ENCODE measurements at places on chromosomes 16 and 17.

GRCh38 chr17:58210922-58211321 lies 8.1 kb downstream of the MKS1 start:
- DNase-seq = no peak

- no peak for DNase-seq
These were observed 68.9 kb upstream of the MSI2 start for GRCh38 chr17:57187391-57187790.

- no peak for DNase-seq
These were observed 22.6 kb downstream of the NTAN1 start for GRCh38 chr16:15033309-15033707.

GRCh38 chr16:89909777-89910716 lies 8.6 kb upstream of the MC1R start:
- DNase-seq = peak; percentile 86

DNA sequence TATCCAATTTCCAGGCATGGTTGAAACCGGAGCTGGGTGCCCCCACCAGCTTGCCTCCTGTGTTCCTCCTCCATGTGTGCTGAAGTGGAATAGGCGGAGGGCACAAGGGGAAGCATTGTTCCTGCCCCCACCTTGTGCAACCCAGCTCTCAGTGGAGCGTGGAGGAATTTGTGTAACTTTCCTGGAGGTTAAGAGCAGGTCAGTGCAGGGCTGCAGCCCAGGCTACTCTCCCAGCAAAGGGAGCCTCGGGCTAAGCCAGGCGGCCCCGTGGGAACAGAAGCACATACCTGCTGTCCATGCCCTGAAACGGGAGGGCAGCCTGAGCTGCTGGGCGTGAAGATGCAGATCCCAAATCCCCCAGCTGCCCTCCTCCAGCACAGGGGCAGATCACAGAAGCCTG lies 158.8 kb upstream of the LHX1 start:
- no peak for DNase-seq

GRCh38 chr16:57749101-57749692 lies 13.6 kb downstream of the KATNB1 start:
- DNase-seq = no peak

- peak; percentile 61 for DNase-seq
These were observed 59.3 kb downstream of the TMEM100 start for GRCh38 chr17:55663400-55663799.

GRCh38 chr17:79836972-79837887 lies 2.0 kb downstream of the CBX4 start:
- DNase-seq = peak; percentile 74

DNA sequence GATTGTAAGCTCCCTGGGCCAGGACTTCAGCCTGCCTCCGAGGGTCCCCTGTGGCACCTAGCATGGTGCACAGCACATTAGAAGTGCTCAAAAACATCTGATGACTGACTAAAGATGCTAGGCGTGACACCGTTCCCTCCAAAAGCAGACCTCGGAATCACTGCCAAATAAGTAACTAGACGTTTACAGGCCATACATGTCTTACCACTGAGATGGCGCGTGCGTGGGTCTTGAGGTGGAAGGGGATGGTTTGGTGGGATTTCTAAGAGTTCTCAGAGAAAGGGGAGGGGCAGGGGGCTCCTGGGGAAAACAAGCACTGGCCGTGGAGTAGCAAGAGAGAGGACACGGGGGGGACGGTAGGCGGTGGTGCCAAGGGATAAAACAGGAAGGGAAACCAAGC lies 12.4 kb downstream of the MPO start:
- no peak for DNase-seq

DNA sequence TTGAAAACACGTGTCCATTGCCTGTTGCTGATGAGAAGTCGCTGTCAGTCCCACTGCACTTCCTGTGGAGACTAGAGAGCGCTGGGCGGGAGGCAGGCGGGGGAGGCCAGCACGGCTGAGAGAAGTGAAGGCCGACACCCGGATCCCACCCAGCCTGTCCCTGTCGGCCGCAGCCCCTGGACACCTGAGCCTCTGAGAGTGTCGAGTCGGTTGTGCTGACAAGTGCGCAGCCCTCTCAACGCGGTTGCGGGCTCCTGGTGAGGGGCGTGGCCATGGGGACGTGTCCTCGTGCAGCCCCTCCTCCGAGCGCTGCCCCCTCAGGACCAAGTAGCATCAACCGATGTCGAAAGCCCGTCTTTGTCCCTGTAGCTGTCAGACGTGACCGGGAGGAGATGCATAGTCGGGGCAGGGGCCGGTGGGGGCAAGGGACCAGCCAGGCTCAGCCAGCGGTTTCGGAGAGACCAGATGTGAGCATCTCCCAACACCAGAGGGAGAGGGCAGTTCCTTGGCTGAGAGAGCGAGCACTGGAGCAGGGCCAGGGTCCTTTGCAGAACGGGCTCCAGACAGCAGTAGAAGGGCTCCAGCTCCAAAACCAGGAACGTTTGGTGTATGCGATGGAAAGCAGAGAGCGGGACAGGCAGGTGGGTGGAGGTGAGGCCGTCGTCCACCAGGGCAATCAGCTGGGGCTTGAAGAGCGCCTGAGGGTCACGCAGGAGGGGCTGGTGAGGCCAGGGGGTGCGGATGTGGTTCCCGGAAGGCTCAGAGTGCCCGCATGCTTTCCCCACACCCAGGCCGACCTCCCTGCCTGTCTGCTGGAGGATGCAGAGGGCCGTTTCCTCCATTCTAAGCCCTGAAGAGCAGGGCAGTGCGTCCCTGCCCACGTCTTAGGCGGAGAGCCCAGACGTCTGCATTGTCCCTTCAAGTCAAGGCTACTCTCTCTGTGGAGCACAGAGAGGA lies 43.3 kb upstream of the CHMP6 start:
- no peak for DNase-seq

DNA sequence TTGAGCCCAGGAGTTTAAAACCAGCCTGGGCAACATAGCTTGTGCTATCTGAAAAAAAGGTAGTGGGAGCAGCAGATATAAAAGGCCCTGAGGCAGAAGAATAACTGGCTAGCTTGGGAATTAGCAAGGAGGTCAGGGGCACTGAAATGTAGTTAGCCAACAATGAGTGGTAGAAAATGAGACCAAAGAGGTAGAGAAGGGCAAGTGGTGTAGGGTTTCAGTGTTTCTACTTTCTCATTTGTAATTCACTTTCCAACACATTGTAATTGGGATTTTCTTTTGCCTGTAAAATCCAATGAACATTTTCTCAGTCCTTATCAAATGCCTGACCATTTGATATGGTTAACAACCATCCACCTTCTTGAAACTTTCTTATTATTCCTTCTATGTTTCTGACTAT lies 95.1 kb upstream of the CORO6 start:
- no peak for DNase-seq

DNA sequence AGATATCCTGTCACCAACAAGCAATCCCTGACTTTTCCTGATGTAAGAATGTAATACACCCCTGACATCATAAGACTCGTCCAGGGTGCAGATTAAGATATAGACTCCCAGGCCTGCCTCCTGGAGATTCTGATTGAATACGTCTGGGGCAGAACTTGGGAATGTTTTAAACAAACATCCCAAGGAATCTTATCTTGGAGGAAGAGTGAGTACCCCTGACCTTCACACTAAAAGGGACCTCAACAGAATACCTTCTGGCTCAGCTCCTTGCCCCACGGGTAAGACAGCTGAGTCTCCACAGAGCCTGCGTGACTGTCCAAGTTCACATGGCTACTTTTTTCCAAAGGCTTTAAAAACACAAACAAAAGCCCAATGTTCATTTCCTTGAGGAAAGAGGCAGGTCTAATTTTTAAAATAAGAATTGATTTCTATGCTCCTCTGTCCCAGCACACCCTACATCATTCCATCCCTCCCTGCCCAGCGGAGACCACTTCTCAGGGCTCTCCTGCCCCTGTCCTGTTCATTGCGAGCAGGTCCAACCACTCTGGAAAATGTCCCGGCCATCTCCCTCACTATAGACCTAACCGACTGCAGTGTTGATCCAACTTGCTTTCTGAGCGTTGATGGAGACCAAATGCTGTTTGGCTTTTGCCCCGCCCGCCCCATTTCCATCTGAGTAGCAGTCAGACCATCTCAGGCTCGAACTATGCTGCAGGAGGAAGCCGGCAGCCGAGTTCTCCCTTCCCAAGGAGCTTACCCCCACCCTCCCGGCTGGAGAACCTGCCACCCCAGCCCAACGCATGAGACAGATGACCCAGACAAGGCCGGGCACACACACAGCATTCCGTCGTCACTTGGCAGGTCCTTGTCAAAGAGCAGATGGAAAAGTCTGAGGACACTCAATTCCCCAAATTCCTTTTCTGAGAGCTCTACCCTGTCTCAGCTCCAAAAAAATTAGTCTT lies 44.1 kb upstream of the MYH10 start:
- DNase-seq = no peak

DNA sequence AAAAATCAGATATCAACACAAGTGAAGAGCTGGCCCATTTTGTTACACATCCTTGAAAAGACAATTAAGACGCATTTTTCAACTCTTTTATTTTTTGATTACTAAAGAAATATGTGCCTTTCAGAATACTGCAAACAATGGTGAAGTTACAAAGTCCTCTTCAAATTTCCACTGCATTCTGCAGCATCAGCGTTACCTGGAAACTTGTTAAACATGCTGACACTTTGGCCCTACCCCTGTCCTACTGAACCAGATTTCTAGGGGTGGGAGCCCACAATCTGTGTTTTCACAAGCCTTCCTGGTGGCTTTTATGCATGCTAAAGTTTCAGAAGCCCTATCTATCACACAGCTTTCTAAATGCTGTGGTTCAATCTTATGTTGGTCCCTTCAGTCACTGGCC lies 4.5 kb upstream of the CCL14 start:
- DNase-seq = no peak

GRCh38 chr17:77881545-77881944 lies 77.0 kb upstream of the TNRC6C start:
- DNase-seq = peak; percentile 92

DNA sequence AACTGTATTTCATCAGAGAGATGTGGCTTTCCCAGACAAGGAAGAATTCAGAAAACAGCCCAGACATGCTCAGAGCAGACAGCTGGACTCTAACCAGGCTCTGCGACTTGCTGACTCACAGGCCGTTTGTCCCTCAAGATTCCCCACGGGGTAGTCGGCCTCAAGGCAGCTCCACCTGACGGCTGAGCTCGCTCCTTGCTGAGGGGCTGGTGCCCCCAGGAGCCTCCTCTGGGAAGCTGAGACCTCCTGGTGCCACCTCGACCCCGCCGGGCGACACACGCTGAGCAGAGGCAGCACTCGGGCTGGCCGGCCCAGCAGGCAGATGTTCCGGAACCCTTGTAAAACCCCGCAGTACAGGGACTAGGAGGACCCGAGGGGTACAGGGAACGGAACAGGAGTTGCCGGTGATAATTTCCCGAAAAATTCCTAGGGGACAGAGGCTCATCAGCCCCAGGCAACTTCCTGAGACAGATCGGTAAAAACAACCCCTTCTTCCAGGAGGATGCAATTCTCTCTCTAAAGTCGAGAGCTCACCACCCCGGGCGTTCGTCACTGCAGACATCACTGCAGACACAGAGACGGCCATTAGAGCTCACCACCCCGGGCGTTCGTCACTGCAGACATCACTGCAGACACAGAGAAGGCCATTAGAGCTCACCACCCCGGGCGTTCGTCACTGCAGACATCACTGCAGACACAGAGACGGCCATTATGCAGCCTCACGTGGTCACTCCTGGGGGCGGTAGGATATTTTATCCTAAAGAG lies 19.9 kb downstream of the RPH3AL start:
- DNase-seq = no peak

DNA sequence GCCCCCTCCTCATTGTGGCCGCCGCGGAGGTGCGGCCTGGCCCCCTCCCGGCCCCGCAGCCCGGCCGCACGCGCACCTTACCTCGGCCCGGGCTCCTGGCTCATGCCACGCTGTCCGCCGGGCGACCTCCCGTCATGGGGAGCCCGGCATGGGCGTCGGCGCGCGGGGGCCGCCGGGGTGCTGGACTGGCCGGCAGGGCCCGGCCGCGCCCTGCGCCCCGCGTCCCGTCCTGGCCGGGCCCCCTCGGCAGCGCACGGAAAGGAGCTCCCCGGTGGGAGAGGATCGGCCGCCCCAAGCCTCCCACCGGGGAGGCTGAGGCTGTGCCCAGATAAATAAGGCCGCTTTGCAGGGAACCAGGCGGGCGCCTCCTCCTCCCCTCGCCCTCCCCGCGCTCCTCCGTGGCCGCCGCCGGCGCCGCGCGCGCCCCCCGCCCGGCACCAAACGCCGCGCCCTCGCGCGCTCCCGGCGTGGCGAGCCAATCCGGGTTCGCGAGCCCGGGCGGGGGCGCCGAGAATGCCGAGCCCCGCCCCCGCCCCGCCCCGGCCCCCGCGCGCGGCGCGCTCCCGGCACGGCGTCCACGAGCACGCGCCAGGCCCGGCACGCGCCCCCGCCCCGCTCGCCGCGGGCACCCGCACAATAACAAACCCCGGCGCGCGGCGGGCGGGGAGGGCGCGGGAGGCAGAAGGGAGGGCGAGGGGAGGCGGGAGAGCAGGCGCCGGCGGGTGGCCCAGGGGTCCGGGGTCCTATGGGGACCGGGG lies at the start of gene FBXL16:
TSS of gene FBXL16 (minus strand) at position 371 of the 758 bp plus-strand sequence. CDS start 8,396 bp downstream, outside the sequence.
- DNase-seq = no peak

GRCh38 chr17:43085474-43085873 lies 39.7 kb downstream of the BRCA1 start:
- DNase-seq = no peak

GRCh38 chr17:41496803-41497484 lies 7.2 kb upstream of the KRT36 start:
- peak; percentile 89 for DNase-seq

DNA sequence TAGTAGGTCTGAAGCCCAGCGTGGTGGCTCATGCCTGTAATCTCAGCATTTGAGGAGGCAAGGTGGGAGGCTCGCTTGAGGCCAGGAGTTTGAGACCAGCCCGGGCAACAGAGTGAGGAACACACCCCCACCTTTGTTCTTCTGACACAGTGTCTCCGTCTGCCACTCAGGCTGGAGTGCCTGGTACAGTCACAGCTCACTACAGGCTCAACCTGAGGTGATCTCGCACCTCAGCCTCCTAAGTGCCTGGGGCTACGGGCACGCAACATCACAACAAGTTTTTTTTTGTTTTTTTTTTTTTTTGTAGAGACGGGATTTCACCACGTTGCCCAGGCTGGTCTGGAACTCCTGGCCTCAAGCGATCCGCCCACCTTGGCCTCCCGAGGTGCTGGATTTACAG lies 6.7 kb upstream of the TLCD3A start:
- DNase-seq = no peak

- no peak for DNase-seq
These were observed 8.2 kb upstream of the ATP2C2 start for GRCh38 chr16:84360170-84360569.

DNA sequence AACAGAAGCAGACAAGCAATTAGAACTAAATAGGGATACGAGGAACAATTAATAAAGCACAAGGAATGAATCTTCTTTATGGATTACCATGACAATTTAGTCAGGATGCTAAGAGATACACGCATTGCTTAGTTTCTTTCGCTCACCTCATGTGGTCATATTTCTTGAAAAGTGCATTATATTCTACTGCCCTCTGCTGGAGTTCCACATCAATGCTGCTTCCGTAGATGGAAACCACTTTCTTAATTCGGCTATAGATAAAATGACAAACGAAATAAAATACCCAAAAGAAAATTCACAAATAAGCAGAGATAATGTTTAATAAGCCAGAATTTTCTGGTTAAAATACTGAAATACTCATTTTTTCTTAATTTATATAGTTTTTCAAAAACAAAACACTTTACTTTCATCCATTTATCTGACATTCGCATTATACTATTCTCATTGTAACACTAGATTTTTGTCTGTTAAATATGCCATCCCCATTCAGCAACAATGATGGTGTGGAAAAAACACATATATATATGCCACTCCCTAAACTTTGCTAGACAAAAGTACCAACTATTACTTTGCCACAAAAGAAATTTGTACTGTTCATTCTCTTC lies 22.0 kb upstream of the PHLPP2 start:
- peak; percentile 38 for DNase-seq

All from inflammatory macrophage treated with lipopolysaccharide for 4 hours (primary cell).